ENCODE measurements at places on chromosomes 11 and 22.

GRCh38 chr22:20781272-20781990, 7.5 kb downstream of the SERPIND1 start:
- DNase-seq = peak; percentile 90

- no peak for DNase-seq
Observed at GRCh38 chr11:6746086-6746618, 25.6 kb downstream of the OR2AG2 start.

DNA sequence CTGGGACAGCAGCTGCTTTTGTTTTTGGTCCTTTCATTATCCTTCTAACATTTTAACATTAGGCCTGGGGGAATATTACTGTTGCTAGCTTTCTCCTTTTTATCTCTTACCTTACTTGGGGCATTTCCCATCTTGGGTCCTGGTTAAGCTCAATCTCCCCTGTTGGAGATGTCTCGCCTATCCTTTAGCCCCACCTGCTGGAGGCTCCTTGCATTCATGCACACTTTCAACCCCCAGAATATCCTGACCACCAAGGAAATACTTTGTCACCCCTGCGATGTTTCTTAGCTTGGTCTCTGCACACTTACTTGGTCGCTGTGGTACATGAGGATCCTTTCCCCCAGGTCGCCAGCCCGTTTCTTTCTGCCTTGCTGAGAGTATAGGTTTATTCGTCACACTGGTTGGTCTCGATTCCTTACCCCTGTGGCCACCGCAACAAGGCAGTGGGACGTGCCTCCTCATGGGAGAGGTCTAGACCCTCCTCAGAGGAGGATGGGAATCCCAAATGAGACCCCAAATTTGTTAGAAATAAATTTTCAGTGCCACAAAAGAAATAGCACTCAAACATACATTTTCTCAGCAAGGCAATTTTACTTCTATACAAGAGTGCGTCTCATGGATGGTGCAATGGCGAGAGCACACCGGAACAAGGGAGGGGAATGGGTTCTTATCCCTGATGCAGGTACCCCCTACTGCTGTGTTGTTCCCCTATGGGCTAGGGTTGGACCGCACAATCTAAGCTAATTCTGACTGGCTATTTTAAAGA, 5.4 kb upstream of the TXN2 start:
- DNase-seq = peak; percentile 44

DNA sequence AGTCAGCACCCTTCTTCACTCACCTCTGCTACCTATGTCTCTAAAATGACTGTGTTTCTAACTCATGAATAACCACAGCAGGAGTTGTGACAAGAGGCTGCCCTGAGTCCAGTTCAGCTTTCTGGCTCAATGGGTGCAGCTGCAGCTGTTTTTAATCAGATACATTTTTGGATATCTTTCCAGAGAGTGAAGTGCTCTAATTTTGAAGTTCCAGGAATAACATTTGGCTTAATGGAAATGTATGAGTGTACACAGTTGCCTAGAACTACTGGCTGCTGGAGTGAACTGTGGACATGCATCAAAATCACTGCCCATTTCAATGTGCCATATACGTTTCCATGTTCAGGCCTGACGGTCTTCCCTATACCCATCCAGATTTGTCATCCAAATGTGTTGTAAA, 769.5 kb upstream of the ANO3 start:
- DNase-seq = no peak

DNA sequence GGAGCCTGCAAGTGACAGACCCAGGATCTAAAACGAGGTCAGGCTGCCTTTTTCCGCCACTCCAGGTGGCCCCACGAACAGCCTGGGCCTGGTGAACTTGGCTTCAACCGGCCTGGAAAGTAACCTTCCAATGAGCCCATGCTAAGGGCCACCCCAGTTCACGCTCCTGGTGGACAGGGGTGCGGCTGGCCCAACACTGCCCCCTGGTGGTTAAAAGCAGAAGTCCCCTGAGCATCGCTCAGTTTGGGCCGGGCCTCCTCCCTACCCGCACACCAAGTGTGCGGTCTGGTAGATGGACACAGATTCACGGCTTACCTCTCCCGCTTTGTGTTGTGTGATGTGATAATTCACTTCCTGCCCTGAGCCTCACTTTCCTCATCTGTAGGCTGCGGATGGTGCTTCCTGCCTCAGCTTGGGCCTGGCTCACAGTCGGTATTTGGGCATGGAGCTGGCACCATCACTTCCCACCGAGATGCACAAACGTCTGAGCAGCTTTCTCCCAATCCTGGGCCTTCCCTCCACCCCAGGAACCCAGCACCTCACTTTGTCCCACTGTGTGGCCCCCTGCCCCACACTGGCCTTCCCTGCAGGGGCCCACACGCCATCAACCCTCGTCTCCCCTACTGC, 13.7 kb upstream of the SEC14L3 start:
- DNase-seq = peak; percentile 23

DNA sequence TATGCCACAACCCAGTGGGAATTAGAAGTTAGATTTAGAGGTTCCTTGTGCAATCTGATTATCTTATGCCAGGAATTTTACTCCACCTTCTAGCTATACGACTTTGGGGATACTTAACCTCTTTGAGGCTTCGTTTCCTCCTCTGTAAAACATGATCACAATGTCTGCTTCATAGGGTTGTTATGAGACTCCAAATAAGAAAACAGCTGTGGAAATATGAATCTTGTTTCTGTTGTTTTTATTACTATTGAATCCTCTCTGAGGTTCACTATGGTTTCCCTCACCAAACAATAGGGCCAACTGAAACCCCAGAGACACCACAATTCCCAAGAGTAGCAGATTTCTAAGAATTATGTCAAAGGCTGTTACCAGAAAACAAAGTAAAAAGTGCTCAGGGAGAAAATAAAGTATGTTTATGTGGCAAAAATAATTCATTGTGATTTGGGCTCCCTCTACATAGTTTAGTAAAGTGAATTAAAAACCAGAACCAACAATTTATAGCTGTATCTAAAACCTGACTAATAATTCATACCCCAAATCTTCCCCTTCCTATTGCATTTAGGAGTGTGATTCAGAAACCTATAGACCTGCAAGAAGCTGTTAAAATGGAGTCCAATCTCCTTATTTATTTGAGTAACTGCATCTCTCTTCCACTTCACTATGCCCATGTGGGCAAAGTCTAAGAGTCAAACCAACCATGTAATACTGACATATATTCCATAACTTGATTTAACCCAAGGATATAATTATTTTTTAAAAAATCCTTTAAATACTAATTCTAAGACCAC, 38.4 kb downstream of the AMBRA1 start:
- no peak for DNase-seq

DNA sequence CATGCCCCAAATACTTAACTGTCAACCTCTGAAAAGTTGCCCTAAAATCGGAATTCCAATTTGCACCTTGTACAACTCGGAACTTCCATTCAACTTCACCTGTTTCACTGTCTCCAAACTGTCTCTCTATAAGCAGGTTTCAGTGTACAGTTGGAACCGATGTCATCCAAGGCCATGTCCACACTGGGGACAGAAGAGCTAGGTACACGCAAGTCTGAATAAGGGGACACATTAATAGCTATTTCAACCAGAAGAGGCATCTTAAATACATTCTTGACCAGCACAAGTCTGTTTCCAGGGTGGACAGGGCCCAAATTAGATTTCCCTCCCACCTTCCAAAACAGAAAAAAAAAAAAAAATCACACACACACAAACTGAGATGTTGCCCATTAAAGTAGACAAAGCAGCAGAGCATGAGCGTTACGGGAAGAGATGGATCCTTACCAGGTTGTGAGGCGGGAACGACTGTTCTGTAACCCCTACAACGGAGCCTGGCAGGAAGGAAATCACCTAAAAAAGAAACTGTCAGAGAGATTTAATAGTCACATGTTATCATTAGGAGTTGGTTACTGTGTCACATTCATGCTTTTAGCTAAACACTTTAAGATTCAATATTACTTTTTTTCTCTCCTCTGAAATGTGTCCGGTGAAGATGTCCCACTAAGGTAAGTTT, 1.7 kb downstream of the CREBZF start:
- no peak for DNase-seq

- DNase-seq = no peak
Observed at GRCh38 chr11:360326-361280, 8.7 kb upstream of the B4GALNT4 start.

GRCh38 chr11:128709402-128709801, 15.5 kb downstream of the FLI1 start:
- DNase-seq = peak; percentile 96

DNA sequence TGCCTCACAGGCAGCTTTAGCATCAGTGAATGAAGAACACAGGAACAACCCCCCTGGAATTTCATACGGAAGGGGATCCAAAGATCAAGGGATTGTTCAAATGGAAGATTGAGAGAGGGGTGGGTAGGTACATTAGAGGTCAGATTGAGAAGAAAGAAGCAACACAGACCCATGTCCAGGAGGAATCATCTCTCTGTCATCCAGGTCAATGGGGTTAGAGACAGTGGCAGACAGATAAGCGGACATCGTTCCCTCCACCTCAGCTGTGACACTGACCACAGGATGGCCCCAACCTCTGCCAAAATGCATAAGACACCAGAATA, 1.9 kb upstream of the NPAS4 start:
- DNase-seq = no peak

DNA sequence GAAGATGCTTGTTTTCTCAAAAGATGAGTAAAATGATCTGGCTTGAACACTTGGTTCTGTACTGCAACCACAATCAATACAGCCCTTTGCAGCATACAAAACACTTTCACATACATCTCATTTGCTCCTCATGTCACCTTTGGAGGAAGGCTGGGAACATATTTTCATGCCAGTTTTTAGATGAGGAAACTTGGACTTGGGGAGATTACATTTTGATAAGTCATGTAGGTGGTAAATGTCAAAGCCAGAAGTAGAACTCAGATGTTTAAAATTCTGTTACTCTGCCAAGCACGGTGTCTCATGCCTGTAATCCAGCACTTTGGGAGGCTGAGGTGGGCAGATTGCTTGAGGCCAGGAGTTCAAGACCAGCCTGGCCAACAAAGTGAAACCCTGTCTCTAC, 121.8 kb downstream of the MICAL2 start:
- no peak for DNase-seq

GRCh38 chr11:81449588-81450156, 1284.0 kb downstream of the FAM181B start:
- peak; percentile 62 for DNase-seq

GRCh38 chr22:38314933-38315822, 2.1 kb downstream of the CSNK1E start:
- no peak for DNase-seq
